RCC 7860 (cell line): ENCODE measurements at places on chromosomes 7 and 10.

DNA sequence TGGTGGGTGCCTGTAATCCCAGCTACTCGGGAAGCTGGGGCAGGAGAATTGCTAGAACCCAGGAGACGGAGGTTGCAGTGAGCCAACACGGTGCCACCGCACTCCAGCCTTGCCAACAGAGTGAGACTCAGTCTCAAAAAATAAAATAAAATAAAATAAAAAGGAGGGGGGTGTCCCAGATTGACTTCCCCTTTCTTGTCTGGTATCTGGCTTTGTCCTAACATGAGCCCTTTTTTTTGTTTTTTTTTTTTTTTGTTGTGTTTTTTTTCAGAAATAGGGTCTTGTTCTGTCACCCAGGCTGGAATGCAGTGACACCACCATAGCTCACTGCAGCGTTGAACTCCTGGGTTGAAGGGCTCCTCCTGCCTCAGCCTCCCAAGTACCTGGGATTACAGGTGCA, 4.7 kb downstream of the CASP2 start:
- DNase-seq: no peak

DNA sequence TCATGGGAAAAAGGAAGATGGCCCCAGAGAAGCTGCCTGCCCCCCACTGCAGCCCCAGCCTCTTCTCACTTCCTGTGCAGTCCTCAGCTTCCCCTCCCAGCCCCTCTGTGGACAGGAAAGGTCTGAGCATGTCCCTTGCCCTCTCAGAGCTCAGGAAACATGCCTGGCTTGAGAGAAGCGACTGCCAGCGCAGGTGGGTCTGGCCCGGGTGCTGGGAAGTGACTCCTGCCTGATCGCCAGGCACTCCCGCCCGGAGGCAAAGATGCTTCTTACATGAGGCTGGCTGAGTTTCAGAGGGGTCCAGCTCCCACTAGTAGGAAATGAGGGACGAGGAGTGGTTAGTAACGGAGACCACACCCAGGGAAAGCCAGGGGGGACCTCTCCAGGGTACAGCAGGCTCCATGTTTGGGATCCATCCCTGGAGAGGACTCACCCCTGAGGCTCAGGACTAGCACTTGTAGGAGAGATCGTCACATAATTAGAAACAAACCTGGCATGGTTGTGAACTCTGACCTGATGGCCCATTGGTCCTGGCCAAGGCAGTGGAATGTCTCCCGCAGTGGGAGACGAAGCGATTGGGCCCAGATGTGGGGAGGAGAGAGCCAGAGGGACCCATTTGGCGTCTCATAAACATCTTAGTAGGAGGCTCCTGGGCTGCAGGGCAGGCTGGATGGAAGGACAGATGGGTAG, 12.3 kb downstream of the ELN start:
- no peak for DNase-seq

DNA sequence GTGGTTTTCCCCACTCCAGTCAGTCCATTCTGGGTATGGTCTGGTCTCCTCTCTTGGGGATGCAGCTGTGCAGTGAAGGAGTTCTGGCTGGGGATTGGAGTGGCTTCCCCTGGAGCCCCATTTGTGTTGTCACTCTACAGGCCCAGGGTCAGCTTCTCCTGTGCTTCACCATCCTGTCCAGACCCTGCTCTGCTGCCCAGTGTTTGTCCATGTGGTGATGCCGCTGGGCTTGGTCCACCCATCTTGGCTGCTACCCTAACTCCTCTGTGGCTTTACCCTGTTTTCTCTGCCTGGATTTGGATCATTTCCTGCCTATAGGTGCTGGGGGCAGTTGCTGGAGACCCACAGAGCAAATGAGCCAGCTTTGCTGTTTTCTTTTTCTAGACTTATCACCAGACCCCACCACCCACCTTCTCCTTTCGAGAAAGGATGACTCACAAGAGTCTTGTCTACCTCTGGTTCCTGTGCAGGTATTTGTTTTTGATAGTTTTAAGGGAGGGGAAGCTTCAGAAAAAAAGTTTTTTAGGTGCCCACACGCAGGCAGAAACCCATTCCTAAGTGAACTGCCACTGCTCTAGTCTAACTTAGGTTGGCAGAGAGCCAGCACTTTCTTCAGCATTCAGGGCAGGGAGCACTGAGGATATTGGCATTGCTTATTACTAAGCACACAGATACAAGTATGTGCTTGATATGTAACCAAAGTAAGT, 8.5 kb downstream of the ZDHHC16 start:
- DNase-seq: no peak

DNA sequence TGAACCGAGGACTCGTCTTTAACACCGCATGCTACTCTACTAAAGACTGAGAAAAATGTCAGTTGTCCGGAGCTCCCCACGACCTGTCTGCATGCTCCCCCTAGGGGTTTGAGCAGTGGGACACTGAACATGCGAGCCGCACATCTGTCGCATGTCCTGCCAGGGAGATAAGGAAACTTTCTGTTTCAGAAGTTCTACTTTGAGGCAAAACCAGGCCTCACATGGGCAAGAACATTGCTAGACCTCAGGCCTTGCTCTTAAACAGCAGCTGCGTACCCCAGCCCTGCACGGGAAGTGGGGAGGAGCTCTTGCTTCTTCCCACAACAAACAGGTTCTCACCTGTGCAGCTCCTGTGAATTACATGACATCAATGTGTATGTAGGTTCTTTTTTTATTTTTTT, 30.3 kb upstream of the HERPUD2 start:
- DNase-seq: no peak

GRCh38 chr10:101241840-101242707, 12.8 kb upstream of the LBX1 start:
- DNase-seq: no peak

GRCh38 chr7:20404320-20404719, 73.6 kb downstream of the ITGB8 start:
- no peak for DNase-seq

GRCh38 chr7:158911145-158911544, 54.8 kb downstream of the DYNC2I1 start:
- DNase-seq: no peak

- no peak for DNase-seq
Observed at GRCh38 chr10:119268871-119269506, 61.6 kb downstream of the GRK5 start.

DNA sequence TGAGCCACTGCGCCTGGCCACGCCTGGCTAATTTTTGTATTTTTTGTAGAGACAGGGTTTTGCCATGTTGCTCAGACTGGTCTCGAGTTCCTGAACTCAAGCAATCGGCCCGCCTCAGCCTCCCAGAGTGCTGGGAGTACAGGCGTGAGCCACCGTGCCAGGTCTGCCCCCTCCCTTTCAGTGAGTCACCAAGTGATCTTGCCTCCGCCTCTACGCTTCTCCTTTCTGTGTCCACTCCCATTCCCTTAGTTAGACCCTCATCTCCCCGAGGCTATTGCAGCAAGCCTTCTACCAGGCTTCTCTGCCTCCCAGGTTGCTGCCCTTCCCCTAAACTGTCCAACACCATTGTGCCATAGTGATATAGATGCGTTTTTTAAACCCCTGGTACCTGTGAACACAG, 32.9 kb downstream of the CDC123 start:
- no peak for DNase-seq

DNA sequence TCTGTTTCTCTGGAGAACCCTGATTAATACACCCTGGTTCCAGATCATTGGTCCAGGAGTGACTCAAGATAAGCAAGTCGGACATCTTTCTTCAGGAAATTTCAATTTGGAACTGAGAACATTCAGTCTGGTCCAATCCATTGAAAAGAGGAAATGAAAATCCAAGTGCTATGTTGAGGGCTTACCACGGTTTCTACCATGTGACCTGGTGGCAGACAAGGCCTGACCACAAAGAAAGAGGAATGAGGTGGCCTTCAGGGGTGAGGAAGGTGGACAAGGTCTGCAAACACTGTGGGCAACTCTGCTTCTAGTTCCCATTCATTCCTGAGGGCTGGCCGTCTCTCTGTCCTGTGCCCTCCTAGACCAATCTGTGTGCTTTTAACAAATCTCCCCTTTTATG, 149.2 kb upstream of the GHITM start:
- no peak for DNase-seq

DNA sequence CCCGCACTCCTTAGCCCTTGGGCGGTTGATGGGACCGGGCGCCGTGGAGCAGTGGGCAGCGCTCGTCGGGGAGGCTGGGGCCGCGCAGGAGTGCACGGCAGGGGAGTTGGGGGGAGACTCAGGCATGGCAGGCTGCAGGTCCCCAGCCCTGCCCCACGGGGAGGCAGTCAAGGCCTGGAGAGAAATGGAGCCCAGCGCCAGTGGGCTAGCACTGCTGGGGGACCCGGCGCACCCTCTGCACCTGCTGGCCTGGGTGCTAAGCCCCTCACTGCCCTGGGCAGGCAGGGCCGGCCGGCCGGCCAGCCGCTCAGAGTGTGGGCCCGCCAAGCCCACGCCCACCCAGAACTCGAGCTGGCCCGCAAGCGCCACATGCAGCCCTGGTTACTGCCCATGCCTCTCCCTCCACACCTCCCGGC, 147.2 kb upstream of the PITRM1 start:
- no peak for DNase-seq

DNA sequence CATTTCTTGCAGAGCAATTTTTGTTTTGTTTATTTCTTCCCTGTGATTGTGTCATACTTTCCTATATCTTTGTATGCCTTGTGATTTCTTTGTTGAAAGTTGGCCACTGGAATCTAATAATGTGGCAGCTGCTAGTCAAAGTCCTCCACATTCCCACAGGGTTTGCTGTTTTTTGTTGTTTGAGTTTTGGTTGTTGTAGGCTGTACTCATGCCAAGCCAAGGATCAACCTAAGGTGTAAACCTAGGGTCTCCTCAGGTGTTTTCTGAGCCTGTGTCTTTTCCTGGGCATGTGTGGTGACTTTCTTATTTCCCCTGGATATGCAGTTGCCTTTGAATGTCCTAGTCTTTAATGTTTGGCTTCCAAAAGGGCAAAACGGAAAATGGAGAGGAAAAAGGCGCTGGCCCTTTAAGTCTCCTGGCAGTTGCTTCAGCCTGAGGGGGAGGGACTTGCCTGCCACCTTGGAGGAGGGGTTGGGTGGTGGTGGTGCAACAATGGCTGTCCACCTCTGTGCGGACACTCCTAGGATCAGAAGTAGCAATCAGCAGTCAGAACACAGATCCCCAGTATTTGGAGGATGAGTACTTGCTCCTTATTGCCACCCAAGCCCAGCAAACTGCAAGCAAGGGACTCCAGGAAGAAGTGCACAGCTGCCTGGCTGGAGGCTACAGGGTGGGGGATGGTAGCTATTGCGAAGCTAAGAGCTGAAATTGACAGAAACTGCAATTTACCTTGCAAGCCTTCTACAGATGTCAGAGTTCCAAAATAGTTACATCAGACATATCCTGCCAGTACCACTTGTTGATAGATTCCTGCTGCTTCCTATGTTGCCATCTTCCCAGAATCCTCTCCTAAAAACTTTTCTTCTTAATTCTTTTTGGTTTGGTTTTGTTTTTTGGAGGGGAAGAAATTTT, 5.6 kb upstream of the ZNF518A start:
- DNase-seq: no peak

GRCh38 chr7:143456992-143457793, 13.9 kb downstream of the TAS2R60 start:
- DNase-seq: no peak

GRCh38 chr7:121083790-121084251, 95.3 kb downstream of the CPED1 start:
- peak; percentile 64 for DNase-seq

GRCh38 chr10:106609470-106610266, 554.8 kb downstream of the SORCS1 start:
- DNase-seq: no peak

GRCh38 chr7:122311734-122312450, 7.3 kb upstream of the FEZF1 start:
- DNase-seq: no peak

GRCh38 chr10:64079341-64079740, 558.1 kb downstream of the REEP3 start:
- no peak for DNase-seq

DNA sequence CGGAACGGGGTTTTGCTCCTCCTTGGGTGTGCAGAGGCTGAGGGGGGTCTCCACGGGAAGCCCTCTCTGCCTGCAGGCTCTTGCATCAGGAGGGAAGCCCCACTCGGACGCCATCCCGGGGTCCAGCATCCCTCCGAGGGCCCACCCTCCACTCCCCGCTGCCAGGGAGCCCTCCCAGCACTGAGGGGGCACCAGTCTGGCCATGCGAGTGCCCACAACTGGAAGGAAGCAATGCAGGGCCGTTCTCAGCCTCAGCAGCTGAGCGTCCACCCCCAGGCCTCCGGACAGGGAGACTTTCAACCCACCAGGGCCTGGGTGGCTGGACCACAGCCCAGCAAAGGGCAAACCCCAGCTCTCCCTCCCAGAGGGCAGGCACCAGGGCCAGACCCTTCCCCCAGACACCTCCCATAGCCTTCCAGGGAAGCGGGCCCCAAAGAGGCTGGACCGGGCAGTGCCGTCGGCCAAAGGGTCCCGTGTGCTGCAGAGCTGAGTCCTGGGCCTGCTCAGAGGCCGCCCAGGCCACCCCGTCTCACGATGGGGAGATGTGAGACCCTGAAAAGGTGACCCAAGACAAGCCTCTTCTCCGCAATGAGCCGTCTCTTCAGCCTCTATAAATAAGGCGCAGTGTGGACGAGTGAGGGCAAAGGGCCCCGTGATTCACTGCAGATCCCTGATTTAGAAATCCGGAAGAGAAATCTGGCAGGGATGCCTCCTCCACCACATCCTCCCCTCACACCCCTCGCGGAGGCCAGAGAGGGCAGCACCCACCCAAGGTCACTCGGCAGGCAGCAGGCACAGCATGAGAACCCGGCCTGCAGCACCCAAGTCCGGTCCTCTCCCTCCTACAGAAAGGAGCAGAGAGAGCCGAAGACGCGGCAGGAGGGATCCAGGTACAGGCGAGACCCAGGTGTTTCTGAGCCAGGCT, 81.9 kb upstream of the DNAAF5 start:
- DNase-seq: no peak

DNA sequence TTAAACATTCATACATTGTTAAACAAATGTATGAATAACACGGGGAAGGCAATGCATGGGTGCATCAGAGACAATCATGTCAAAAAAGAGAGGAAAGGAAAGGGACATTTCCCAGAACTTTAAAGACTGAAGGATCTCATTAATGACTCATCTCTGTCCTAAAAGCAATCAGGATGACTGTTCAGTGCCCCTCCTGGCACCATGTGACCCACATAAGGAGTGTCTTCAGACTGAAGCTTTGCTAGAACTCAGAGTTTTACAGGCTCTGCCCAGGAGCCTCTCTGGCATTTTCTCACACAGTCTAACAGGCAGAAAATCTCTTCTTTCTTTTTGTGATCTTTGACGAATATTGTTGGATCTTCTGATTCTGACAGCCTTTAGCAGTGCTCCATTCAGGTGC, 315.3 kb downstream of the OTUD1 start:
- DNase-seq: no peak

DNA sequence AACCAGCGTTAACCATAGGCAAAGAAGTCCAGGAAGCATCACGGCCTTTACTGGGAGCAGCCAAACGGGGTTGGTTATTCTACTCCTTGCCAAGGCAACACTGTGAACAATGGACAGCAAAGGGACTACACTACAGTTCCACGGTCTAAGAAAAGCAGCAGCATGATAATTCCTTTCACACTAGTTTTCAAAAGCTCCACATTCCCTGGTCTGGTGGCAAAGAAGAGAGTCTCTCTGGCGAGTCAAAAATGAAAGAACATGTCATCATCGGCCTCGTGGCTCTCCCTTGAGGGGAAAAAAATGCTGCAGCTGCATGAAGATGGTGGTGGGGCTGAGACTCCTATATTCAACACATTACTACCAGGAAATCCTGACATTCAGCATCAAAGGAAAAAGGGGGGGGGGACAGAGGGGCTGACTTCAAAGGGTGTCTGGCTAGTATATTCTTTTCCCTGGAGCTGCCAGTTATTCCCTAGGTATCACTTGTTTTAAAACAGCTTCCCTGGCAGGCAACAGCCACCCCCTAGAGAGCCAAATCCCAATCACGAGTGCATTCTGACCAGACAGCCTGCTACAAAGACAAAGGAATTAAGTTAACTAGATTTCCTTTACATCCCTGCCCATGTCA, 49.1 kb downstream of the SLC37A3 start:
- no peak for DNase-seq
